T-helper 17 cell (primary cell): ENCODE measurements at places on chromosomes 11 and 22. TPM values are rescaled to one million over a fixed set of nuclear protein-coding genes. Genes with fewer than 3 reads are reported as not detected.

The LDLRAD3 gene
- total RNA-seq, result 1.4 TPM

The CRYBB3 gene
- not detected for total RNA-seq

The OR5B21 gene
- 0.50 TPM for total RNA-seq

The PNPLA5 gene
- not detected for total RNA-seq

The MAPK11 gene
- total RNA-seq, result 13.2 TPM

The DDTL gene
- total RNA-seq, result 3.5 TPM

The SYT12 gene
- total RNA-seq, result not detected

The TCN1 gene
- not detected for total RNA-seq

The IL18 gene
- 0.94 TPM for total RNA-seq

The LRRC75B gene
- total RNA-seq, result not detected

The PAMR1 gene
- not detected for total RNA-seq

The LUZP2 gene
- total RNA-seq, result not detected

The OVOL1 gene
- total RNA-seq, result not detected

The GGTLC3 gene
- total RNA-seq, result not detected

The DEUP1 gene
- total RNA-seq, result not detected

The C11orf87 gene
- 0.08 TPM for total RNA-seq

The OR52H1 gene
- total RNA-seq, result not detected

The PLET1 gene
- total RNA-seq, result not detected

The ARFIP2 gene
- 53.3 TPM for total RNA-seq

The RFPL1 gene
- total RNA-seq, result not detected

The CRYBA4 gene
- total RNA-seq, result not detected

The CCDC81 gene
- total RNA-seq, result 1.6 TPM

The PTPRJ gene
- total RNA-seq, result 33.2 TPM

The ASCC2 gene
- 65.9 TPM for total RNA-seq

The LIF gene
- total RNA-seq, result 1.8 TPM

The OR8G1 gene
- not detected for total RNA-seq

The FXYD6 gene
- 0.62 TPM for total RNA-seq

The SYNGR1 gene
- 0.47 TPM for total RNA-seq

The TRIM51 gene
- not detected for total RNA-seq

The LDHAL6A gene
- total RNA-seq, result not detected

The OR51V1 gene
- not detected for total RNA-seq

The APOL3 gene
- total RNA-seq, result 265 TPM

The FAM168A gene
- total RNA-seq, result 22.2 TPM

The RASL10A gene
- 0.92 TPM for total RNA-seq

The TRIM48 gene
- total RNA-seq, result not detected

The CHST1 gene
- not detected for total RNA-seq

The NCAM1 gene
- 0.44 TPM for total RNA-seq

The TMEM121B gene
- not detected for total RNA-seq

The CECR2 gene
- not detected for total RNA-seq

The ART5 gene
- not detected for total RNA-seq

The P2RX6 gene
- 1.0 TPM for total RNA-seq

The HBG2 gene
- total RNA-seq, result not detected

The SCN3B gene
- total RNA-seq, result not detected

The CCDC73 gene
- total RNA-seq, result not detected

The TMEM45B gene
- total RNA-seq, result 4.4 TPM

The MYOD1 gene
- not detected for total RNA-seq
